ENCODE measurements at places on chromosomes 1 and 21. TPM values are rescaled to one million over a fixed set of nuclear protein-coding genes. Genes with fewer than 3 reads are reported as not detected.

The FCRL5 gene
- total RNA-seq, result not detected

The OR6N2 gene
- total RNA-seq, result not detected

The SH2D2A gene
- total RNA-seq, result 134 TPM

The BGLAP gene
- 3.4 TPM for total RNA-seq

The PBX1 gene
- 0.31 TPM for total RNA-seq

The CYP4X1 gene
- total RNA-seq, result not detected

The GSTM3 gene
- 4.8 TPM for total RNA-seq

The CCDC190 gene
- not detected for total RNA-seq

The ILDR2 gene
- 9.1 TPM for total RNA-seq

The C1QB gene
- not detected for total RNA-seq

The LAMB3 gene
- total RNA-seq, result 13.0 TPM

The S100A7A gene
- total RNA-seq, result not detected

The OXCT2 gene
- total RNA-seq, result 0.67 TPM

The MX2 gene
- 32.5 TPM for total RNA-seq

The USH2A gene
- total RNA-seq, result not detected

The LELP1 gene
- not detected for total RNA-seq

The MROH9 gene
- total RNA-seq, result not detected

The PROK1 gene
- not detected for total RNA-seq

The CA6 gene
- 0.22 TPM for total RNA-seq

The PTGER3 gene
- total RNA-seq, result not detected

The SLC41A1 gene
- total RNA-seq, result 32.1 TPM

The TDRD10 gene
- total RNA-seq, result not detected

The RAB25 gene
- total RNA-seq, result 1.3 TPM

The SNAPIN gene
- total RNA-seq, result 24.4 TPM

The KRTAP19-3 gene
- total RNA-seq, result not detected

The ATF6 gene
- 23.5 TPM for total RNA-seq

The OR2L2 gene
- total RNA-seq, result not detected

The TLR5 gene
- total RNA-seq, result 0.93 TPM

The LCE6A gene
- total RNA-seq, result not detected

The DOP1B gene
- 16.4 TPM for total RNA-seq

The FRRS1 gene
- 0.52 TPM for total RNA-seq

The LIN28A gene
- not detected for total RNA-seq

The CYP4Z1 gene
- not detected for total RNA-seq

Measured in activated naive CD4-positive, alpha-beta T cell treated with anti-CD3 and anti-CD28 coated beads for 36 hours (primary cell).